PC-9 (cell line): ENCODE measurements at places on chromosomes 2 and 18. TPM values are rescaled to one million over a fixed set of nuclear protein-coding genes. Genes with fewer than 3 reads are reported as not detected.

DNA sequence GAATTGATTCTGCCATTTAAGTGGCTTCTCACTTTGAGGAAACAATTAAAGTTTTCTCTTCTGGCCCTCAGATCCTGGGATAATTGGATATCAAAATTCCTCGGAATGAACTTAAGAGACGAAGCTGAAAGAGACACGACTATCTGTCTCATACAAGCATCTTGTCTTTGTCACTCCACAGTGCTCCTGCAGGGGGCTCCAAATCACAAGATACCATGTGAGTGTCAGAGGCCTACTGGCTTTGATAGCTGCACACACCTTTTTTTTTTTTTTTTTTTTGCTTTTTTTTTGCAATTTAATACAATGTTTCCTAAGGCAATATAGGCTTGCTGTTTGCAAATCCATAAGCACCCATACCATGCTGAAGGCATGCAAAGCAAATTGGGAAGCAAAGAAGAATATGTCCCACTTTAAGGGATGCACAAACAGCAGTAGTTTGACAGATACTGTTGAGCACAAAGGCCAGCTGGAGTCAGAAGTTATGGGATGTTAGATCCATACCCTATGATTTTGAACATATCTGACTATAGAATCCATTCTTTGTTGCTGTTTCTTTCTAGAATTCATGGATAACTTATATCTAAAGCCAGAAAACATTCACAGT lies 109.0 kb upstream of the CBLN2 start:
- H3K27me3 ChIP-seq: peaks cover 29% of the 10 kb centered on the region; the same call in 1 of the 2 replicates
- H3K4me1 ChIP-seq: no peaks in the 10 kb centered on the region
- DNase-seq: peak; percentile 48
- H3K4me3 ChIP-seq: no peak overlapping the region

DNA sequence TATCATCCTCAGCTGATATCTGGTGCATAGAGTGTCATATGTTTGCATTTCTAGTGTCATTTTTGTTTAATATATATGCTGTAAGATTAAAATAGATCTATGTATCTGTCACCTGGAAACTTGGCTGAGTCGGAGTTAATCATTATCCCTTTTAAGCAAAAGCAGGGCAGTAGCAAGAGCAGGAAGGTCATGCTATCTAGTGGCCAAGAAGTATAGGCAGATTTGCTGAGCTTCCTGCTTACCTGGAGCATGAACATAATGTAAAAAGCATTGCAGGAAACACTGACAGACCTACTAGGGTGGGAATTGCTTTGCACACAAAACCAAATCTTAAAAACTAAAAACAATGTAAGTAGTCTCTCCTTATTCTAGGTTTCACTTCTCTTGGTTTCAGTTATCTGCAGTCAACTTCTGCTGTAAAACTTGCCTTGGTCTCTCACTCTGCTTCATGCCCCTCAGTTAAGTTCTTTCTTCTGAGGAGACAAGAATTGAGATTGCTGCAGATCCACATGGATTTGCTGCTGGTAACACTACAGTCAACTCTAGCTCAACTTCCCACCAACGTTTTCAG lies 295.3 kb downstream of the CDH7 start:
- H3K4me3 ChIP-seq: no peak overlapping the region
- H3K27ac ChIP-seq: no peak overlapping the region
- no peaks in the 10 kb centered on the region for H3K36me3 ChIP-seq
- no peak for DNase-seq

DNA sequence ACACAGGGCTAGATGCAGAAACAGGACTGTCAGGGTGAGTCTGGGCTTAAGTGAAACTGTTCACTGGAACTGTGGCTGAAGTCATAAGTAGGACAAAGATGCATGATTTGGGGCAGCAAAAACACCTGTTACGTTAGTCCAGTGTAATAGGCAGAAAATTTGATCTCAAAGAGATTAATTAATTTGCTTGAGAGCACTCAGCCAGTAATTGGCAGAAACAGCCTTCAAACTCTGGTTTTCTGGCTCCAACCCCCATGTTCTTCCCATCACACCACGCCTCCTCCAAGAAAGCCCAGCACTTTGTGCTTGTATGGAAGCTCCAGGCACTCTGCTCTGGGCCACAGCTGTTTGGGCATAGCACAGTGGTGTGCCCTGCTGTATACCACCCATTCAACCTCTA lies 54.0 kb downstream of the CNTNAP5 start:
- H3K36me3 ChIP-seq: no peaks in the 10 kb centered on the region
- H3K4me1 ChIP-seq: no peaks in the 10 kb centered on the region
- no peak overlapping the region for H3K4me3 ChIP-seq

The MSTN gene
- total RNA-seq: not detected in 2 replicates

- H3K36me3 ChIP-seq: 0 out of 2 replicates have a peak, but pooled peaks cover 3% of the 10 kb centered on the region
- H3K27ac ChIP-seq: no peak overlapping the region
- no peak for DNase-seq
- H3K4me1 ChIP-seq: peaks cover 12% of the 10 kb centered on the region
- H3K27me3 ChIP-seq: no peaks in the 10 kb centered on the region
- H3K4me3 ChIP-seq: no peak overlapping the region
Measured at GRCh38 chr18:62867534-62867933, 152.2 kb downstream of the PHLPP1 start.

- H3K27ac ChIP-seq: no peak overlapping the region
- no peaks in the 10 kb centered on the region for H3K36me3 ChIP-seq
- DNase-seq: no peak
- H3K4me1 ChIP-seq: no peaks in the 10 kb centered on the region
Measured at GRCh38 chr2:25053041-25053440, 11.2 kb downstream of the EFR3B start.

- DNase-seq: no peak
- H3K27me3 ChIP-seq: no peaks in the 10 kb centered on the region
- H3K4me1 ChIP-seq: no peaks in the 10 kb centered on the region
- H3K27ac ChIP-seq: no peak overlapping the region
- no peaks in the 10 kb centered on the region for H3K36me3 ChIP-seq
Measured at GRCh38 chr2:204353823-204354222, 191.5 kb upstream of the PARD3B start.

GRCh38 chr2:231361701-231362554 lies 33.6 kb upstream of the B3GNT7 start:
- H3K36me3 ChIP-seq: no peaks in the 10 kb centered on the region
- DNase-seq: no peak
- H3K4me3 ChIP-seq: no peak overlapping the region
- H3K27me3 ChIP-seq: no peaks in the 10 kb centered on the region
- H3K27ac ChIP-seq: no peak overlapping the region

DNA sequence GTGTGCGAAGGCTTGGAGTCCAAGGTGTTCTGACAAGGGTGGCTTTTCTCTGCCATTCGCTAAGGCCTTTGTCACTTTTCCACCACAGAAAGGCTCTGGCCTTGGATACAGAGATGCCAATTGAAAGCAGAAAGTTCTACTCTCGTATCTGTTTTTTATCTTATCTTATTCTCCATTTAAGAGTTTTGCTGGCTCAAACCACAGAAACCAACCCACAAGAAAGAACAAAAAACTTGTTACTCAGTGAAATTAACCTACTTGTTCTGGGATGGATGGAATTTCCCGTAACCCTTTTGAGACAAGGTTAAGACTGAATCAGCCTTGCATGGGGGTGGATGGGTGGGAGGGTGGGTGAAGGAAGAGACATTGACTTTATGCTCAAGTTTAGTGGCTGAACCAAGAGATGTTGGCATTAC lies 221.7 kb downstream of the CDH20 start:
- H3K27me3 ChIP-seq: no peaks in the 10 kb centered on the region
- H3K36me3 ChIP-seq: no peaks in the 10 kb centered on the region
- DNase-seq: no peak
- H3K4me3 ChIP-seq: no peak overlapping the region
- H3K27ac ChIP-seq: no peak overlapping the region

The TSHZ1 gene
- total RNA-seq: 6.5 and 7.4 TPM in 2 replicates

The CHRNG gene
- total RNA-seq: not detected in 2 replicates

DNA sequence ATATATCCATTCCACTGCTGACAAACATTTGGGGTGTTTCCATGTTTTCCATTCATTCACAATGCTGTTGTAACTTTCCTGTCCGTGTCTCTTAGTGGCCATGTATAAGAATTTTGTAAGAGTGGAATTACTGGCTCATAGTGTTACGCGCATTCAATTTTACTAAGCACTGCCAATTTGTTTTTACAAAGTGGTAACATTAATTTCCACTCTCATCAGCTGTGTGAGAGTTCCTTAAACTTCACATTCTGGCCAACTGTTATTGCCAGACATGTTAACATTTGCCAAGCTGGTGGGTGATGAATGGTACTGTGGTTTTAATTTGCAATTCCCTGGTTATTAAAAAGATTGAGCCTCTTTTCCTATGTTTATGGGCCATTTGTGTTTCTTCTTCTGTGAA lies 134.2 kb downstream of the DTNB start:
- no peaks in the 10 kb centered on the region for H3K4me1 ChIP-seq
- no peak for DNase-seq
- H3K27me3 ChIP-seq: no peaks in the 10 kb centered on the region
- no peak overlapping the region for H3K27ac ChIP-seq

The NT5C1B gene
- total RNA-seq: not detected in 2 replicates

GRCh38 chr2:64947885-64948284 lies 41.3 kb upstream of the SLC1A4 start:
- DNase-seq: no peak
- no peaks in the 10 kb centered on the region for H3K36me3 ChIP-seq
- H3K4me3 ChIP-seq: no peak overlapping the region
- H3K4me1 ChIP-seq: peaks cover 17% of the 10 kb centered on the region

DNA sequence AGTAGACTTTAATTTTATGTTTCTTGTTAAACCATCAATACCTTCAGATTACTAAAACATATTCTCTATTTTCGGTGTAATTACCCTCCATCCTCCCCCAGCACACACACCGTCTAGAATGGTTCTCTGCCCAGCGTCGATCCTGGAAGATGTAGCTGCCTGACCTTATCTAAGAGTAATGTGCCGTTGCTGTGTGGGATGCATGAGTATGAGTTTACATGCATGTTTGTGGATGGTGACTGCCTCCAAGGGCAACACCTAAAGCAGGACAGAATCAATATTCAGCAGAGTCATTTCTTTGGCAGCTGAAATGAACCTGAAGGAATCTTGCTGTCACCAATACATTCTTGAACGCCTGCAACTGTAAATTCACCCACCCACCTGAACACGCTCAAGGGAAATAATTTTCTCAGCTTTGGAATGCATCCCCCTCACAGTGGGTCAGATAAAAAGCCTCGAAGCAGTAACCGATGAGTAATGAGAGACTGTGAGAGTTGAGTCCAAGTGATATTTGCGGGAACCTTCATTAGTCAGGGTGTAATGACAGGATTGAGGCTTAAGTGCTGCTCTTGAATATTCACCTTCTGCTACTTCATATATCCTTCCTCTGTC lies 155.8 kb upstream of the RND3 start:
- no peaks in the 10 kb centered on the region for H3K36me3 ChIP-seq
- no peaks in the 10 kb centered on the region for H3K27me3 ChIP-seq
- no peak overlapping the region for H3K27ac ChIP-seq
- no peak for DNase-seq
- no peak overlapping the region for H3K4me3 ChIP-seq

DNA sequence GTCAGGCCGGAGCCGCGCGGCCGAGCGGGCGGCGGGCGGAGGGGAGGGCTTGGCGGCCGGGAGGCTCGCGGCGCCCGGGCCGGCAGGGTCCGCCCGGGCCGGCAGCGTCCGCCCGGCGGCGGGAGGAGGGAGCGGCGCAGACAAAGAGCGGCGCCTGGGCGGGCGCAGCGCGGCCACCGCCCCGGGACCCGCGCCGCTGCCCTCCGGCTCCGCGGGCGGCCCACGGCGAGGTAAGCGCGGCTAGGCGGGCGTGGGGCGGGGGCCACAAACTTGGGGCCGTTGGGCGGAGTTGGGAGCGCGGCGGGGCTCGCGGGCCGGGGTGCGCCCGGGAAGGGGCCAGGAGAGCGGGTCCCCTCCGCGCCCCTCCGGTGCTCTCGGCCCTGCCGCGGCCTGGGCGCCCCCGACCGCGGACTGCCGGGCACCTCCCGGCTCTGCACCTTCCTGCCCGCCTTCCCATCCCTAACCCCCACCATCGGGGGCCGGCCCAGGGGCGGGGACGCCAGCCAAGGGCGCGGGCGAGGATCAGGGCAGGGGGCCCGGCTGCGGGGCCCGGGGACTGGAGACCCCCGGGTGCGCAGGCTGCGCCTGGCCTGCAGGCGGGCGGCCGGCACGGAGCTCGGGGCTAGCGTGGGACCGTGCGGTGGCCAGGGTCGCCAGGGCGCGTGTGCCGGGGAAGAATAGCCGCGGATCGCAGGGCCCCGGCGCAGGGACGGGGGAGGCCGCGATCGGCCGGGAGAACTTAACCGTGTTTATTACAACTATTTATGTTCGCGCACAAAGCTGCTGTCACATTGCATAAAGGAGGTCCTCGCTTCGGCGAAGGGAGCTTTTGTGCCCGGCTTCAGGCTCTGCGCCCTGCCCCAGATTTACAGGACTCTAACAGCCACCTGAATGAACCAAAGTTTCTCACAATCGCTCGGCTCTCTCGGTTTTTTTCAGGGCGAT lies at the start of gene NCK2:
Gene NCK2 (plus strand): TSS at position 4 of the 945 bp plus-strand sequence. CDS start 110,152 bp downstream, outside the sequence.
- H3K36me3 ChIP-seq: no peaks in the 10 kb centered on the region
- H3K27ac ChIP-seq: no peak within 1 kb of the TSS
- peaks cover 5% of the 10 kb centered on the region; the same call in 1 of the 2 replicates for H3K27me3 ChIP-seq

The ITGA4 gene
- total RNA-seq: 0.15 and 0.35 TPM in 2 replicates

DNA sequence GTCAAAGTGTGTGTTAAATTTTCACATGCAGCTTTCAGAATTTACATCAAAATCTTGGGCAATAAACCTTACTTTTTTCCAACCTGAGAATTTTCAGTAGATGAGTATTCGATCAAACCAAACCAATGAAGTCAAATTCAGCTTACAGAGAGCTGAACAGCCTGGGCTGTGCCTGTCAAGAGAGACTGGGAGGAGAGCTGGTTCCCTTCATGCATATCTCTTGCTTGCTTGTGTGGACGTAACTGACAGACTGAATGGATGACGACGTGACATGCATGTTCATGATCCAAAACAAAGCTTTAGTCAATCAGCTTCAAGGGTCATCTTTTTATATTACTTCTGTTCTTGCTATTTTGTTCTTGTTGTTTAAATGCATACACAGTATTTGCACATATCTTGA lies 145.2 kb downstream of the GALNT3 start:
- H3K4me1 ChIP-seq: no peaks in the 10 kb centered on the region
- no peaks in the 10 kb centered on the region for H3K36me3 ChIP-seq
- no peaks in the 10 kb centered on the region for H3K27me3 ChIP-seq
- no peak for DNase-seq
- no peak overlapping the region for H3K4me3 ChIP-seq
- H3K27ac ChIP-seq: no peak overlapping the region

The IMP4 gene
- total RNA-seq: 76.8 and 82.6 TPM in 2 replicates
